ENCODE measurements at places on chromosomes 16 and 17. TPM values are rescaled to one million over a fixed set of nuclear protein-coding genes. Genes with fewer than 3 reads are reported as not detected.

RPRML gene
- total RNA-seq: 0.43 TPM

PARD6A gene
- 4.7 TPM for total RNA-seq

CCL11 gene
- total RNA-seq: not detected

DNA sequence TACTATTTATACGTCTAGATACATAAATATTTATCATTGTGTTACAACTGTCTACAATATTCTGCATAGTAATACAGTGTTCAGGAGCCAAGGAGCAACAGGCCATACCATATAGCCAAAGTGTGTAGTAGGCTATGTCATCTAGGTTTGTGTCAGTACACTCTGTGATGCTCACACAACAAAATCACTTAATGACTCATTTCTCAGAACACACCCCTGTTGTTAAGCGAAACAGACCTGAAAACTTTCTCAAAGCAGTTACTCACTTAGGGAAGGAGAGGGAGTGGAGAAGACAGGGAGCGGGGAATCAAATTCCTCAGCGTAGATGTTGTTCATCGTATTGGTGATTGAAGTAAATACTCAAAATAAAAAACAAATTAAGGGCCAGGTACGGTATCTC lies 269.5 kb downstream of the STX8 start:
- DNase-seq: no peak

- no peak for DNase-seq
Observed at GRCh38 chr16:84541999-84542817, 37.7 kb upstream of the MEAK7 start.

GRCh38 chr16:54812229-54812628 lies 118.4 kb upstream of the IRX5 start:
- DNase-seq: no peak

GRCh38 chr16:73054813-73055482 lies 7.0 kb upstream of the ZFHX3 start:
- no peak for DNase-seq

DNA sequence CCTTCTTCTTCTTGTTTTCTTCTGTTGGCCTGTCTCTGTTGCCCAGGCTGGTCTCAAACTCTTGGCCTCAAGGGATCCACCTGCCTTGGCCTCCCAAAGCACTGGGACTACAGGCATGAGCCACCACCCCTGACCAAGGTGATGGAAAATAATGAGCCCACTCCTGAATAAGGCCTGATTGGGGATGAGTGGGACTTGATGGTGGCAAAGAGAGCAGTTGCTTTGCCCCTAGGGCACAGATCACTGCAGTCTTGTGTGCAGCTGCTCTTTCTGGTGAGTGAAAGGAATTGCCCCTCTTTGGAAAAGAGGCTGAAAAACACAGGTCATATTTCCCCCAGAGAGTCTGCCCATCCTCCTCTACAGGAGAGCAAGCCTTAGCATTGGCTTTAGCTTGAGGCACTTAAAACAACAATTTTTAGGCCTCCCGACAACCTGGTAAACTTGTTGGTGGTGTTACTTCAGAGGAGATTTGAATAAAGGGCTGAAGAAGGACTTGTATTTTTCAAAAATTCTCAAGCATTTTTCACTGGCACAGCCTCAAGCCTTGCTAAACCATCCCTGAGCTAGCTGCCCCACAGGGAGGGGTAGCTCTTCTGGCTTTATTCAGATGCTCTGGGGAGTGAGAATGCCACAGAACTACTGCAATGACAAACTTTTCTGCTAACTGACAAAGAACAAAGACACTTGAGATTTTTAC lies 6.1 kb upstream of the PDP2 start:
- DNase-seq: no peak

TBC1D26 gene
- 0.45 TPM for total RNA-seq

- no peak for DNase-seq
Observed at GRCh38 chr16:72848759-72849664, 198.9 kb downstream of the ZFHX3 start.

DNA sequence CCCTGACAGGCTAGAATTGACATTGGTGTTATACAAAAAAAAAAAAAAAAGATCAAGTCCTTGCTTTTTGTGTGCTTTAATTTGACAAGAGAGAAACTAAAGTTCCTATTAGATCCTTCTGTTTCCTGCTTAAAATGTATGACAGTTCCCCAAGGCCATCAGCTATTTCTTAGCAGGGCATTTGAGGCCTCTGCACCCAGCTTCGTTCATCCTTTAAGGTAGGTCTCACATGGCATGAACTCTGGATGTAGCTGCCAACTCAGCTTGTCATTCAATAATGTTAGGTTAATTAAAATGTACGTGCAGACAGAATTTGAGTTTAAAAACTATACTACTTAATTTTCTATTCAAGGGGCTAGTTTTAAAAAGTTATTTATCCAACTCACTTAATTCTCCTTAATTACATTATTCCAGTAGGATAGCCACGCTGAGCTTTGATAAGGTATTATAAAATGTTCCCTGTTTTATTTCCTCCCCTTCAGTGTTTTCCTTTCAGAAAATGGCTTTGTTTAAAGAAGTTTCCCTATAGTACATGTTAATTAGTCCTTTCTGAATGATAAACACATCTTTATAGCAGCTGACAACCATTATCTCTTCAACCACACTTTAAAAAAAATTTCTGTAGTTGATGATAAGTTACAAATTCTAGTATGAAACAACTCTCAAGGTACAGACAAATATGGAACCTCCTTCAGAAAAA lies 1.2 kb upstream of the RFFL start:
- DNase-seq: no peak

SEZ6 gene
- total RNA-seq: 11.5 TPM

- no peak for DNase-seq
Observed at GRCh38 chr17:60630352-60630751, 30.4 kb downstream of the PPM1D start.

TEKT5 gene
- 0.52 TPM for total RNA-seq

MYL11 gene
- total RNA-seq: 10.4 TPM

DNA sequence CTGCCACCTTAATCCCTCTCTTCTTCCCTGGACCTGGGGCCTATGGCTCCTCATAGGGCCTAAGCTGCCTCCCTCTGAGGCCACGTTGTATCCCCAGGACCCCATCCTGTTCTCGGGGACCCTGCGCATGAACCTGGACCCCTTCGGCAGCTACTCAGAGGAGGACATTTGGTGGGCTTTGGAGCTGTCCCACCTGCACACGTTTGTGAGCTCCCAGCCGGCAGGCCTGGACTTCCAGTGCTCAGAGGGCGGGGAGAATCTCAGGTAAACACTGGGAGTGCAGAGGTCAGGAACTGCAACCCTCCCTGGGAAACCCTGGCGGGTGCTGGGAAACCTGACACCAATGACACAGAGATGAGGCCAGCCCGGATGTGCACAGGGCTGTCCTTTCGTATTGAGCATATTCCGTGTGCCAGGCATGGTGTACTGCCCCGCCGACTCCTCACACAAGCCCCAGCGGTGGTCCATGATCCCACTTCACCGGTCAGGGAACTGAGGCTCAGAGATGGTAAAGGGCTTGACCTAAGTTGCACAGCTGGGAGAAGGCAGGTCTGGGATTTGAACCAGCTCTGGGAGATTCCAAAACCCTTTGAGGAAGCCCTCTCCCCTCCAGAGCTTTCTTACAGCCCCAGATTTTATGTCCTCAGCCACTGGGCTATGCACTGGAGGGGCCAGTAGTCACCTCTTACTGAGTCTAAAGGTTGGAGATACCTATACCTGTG lies 22.9 kb downstream of the ANKRD40 start:
- DNase-seq: no peak

GRCh38 chr17:82465023-82465603 lies 6.6 kb downstream of the NARF start:
- DNase-seq: no peak

GRCh38 chr17:79633993-79634813 lies 23.4 kb upstream of the RBFOX3 start:
- DNase-seq: peak; percentile 60

GRCh38 chr16:1734816-1735215 lies 28.8 kb downstream of the MAPK8IP3 start:
- DNase-seq: no peak

GRCh38 chr17:5816491-5817070 lies 232.3 kb upstream of the NLRP1 start:
- DNase-seq: no peak

DNA sequence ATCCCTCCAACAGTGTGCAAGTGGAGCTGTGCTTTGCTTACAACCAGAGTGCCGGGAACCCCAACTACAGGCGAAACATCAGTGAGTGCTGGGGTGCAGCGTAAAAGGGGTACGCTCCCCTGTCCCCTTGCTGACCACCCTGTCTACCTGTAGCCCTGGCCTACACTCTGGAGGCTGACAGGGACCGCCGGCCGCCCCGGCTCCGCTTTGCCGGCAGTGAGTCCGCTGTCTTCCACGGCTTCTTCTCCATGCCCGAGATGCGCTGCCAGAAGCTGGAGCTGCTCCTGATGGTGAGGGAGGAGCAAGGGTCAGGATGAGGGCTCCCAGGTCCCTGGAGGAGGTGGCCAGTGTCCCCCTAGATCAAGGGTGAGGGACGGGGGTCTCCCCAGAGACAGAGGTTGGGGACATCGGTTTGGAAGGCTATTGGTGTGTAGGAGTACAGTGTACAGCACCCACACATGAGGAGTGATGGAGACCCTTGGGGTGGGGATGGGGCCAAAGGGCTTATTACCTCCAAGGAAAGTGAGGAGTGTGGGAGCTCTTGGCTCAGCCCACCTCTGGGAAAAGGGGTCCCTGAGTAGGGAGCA lies 19.6 kb upstream of the PDK2 start:
- no peak for DNase-seq

- DNase-seq: no peak
Observed at GRCh38 chr17:82204831-82205719, 7.6 kb downstream of the CCDC57 start.

DNA sequence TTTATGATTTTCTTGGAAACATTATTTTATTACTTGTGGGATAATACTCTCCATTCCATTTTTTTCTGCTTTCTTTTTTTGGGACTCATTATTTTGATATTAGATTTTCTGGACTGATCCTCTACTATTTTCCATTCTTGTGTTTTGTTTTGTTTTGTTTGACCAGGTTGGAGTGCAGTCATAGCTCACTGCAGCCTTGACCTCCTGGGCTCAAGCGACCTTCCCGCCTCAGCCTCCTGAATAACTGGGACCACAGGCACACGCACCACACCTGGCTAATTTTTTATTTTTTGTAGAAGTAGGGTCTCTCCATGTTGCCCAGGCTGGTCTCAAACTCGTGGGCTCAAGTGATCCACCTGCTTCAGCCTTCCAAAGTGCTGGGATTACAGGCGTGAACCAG lies 44.1 kb downstream of the RBBP6 start:
- no peak for DNase-seq

DNA sequence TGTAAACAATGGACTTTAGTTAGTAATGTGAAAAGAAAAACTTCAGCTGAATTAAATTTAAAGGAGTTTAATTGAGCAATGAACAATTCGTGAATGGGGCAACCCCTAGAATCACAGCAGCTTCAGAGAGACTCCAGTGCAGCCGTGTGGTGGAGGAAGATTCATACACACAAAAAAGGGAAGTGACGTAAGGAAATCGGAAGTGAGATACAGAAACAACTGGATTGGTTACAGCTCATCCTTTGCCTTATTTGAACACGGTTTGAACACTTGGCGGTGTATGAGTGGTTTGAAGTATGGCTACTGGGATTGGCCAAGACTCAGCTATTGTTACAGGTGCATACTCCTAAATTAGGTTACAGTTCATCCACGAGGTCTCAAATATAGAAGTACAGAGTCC lies 460.4 kb upstream of the ASIC2 start:
- no peak for DNase-seq

DNA sequence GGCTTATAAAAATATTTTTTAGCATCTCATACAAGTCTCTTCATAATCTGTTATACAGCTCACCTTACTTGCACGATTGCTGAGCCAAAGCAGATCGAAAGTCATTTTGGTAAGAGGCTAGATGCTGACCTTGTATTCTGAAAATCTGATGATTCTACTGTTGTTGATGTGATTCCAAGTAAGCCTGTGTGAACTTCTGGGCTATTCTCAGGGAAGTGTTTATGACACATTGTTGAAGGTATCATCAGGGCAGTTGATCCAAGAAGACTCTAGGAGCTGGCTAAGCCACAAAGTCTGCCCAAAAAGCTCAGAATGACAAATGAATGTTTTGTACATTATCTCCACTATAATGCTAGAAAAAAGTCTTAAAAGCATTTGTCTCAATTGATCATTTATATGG lies 16.0 kb downstream of the OMG start:
- no peak for DNase-seq

GRCh38 chr17:11880714-11881113 lies 116.6 kb downstream of the ZNF18 start:
- DNase-seq: no peak

- DNase-seq: no peak
Observed at GRCh38 chr16:46857368-46857945, 26.5 kb upstream of the C16orf87 start.

DNA sequence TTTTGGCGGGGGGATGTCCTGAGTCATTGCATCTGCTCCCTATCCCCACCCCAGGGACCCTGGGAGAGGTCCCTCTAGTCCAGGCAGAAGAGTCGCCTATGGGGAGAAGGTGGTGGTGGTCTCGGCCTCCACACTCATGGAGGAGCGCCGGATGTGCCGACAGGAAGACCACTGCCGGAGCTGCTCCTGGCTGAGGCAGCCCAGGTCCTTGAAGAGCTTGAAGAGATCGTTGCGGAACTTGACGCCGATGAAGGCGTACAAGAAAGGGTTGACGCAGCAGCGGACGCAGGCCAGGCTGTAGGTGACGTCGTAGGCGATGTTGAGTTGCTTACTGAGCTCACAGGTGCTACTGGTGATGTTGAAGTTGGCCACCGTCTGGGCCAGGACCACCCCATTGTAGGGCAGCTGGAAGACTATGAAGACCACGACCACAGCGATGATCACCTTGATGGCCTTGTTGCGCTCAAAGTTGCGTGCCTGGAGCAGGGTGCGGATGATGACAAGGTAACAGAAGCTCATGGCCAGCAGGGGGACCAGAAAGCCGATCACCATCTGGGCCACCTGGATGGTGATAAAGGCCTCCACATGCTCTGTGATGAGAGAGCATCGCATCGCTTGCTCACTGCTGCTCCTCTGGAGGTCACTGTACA lies 10.5 kb downstream of the CCR7 start:
- peak; percentile 50 for DNase-seq

- DNase-seq: peak; percentile 90
Observed at GRCh38 chr17:57955183-57955931, at the start of gene CUEDC1. TSS of gene CUEDC1 (minus strand) at chr17:57955412. CDS start at chr17:57885564, 69,848 bp downstream.

LITAF gene
- total RNA-seq: 49.8 TPM

KIF2B gene
- total RNA-seq: not detected

SPSB3 gene
- total RNA-seq: 71.3 TPM

CTRB1 gene
- not detected for total RNA-seq

THRA gene
- total RNA-seq: 18.3 TPM

- DNase-seq: no peak
Observed at GRCh38 chr17:29140631-29141513, 39.3 kb downstream of the MYO18A start.

GRCh38 chr17:59786536-59787319 lies 79.3 kb downstream of the VMP1 start:
- no peak for DNase-seq

- DNase-seq: no peak
Observed at GRCh38 chr17:35708951-35709350, 22.5 kb upstream of the RASL10B start.

DNA sequence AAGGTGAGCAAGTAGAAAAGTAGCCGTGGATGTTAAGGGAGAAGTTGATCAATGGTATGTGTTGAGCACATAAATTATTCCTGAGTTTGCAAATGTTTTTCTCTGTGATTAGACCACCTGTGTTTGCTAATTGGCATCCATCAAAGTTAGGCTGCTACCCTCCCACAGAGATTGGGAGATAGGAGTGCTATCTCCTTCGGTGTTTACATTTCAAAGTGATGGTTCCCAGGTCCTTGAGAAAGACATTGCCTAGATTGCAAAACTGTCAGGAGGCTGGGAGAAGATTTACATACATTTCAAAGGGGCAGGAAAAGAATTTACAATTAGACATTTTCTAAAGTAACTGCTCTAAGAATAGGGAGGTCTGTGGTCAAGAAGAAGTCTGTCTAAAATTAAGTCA lies 54.3 kb upstream of the CNTNAP4 start:
- DNase-seq: no peak

Data from type B pancreatic cell (in vitro differentiated cells).